ENCODE measurements at places on chromosomes 6 and 20.

GRCh38 chr20:56212091-56212490, 36.4 kb upstream of the MC3R start:
- no peak for DNase-seq

DNA sequence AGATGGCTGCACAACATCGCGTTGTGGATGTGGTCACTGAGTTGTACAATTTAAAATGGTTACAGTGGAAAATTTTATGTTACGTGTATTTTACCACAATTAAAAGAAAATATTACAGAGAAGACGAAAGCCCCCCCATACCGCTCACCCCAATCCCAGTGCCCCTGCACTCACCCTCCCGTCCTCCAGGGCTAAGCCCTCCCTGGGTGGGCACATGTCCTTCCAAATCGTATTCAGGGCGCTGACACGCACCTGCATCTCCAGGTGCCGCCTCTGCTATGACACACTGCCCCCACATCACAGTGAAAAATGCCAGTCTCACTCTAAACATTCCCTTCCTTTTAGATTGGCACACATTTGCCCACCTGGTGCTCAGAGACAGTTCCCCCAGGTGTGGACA, 49.4 kb downstream of the PSMG4 start:
- DNase-seq: no peak

GRCh38 chr20:18628330-18628920, 40.6 kb downstream of the DTD1 start:
- no peak for DNase-seq

DNA sequence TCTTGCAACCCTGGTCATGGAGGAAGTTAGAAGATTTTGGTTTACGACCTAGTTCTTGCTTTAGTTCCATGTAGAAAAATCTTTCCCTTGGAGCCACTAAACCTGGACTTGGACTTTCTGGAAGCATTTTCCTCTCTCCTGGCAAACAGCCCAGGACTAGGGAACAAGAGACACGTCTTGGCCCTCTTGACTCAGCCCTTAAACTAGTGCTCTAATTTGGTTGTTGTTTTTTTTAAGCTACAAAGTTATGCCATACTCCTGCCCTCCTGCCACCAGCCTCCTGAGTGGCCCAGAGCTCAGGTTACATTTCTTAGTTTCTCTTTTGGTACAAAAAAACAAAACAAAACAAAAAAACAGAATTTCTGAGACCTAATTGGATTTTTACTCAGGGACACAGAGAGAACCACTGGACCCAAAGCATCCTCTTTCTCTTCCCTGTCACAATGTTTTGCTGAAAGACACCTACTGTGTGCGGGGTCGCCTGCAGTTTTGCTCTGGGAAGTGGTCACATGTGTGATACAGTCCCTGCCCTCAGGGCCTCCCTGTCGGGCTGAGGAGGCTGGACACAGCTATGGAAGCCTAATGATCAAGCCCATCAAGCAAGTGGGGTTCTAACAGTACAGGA, 32.3 kb upstream of the SCUBE3 start:
- no peak for DNase-seq

GRCh38 chr20:48975955-48976354, 54.4 kb downstream of the ARFGEF2 start:
- no peak for DNase-seq

GRCh38 chr6:81814370-81815076, 62.0 kb upstream of the TENT5A start:
- peak; percentile 31 for DNase-seq

- DNase-seq: no peak
Observed at GRCh38 chr6:109291902-109292301, 90.4 kb downstream of the CD164 start.

DNA sequence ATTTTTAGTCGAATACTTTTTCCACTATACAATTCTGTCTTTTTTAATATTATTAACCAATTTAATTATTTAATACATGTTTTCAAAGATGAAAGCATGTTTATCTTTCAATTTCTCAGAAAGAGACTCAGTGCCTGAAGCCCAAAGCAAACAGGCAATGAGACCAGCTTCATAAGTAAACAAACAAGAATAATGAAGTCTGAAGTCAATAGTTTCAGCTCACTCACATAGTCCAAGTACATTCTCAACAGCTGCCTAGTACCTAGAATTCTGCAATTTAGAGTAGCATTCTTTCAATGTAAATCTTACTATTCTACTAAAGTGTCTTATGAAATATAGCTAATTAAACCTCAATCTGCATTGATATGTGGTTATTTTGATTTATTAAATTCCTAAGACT, 626.5 kb upstream of the NRSN1 start:
- DNase-seq: no peak

GRCh38 chr6:37928217-37928616, 108.7 kb downstream of the ZFAND3 start:
- no peak for DNase-seq

- no peak for DNase-seq
Observed at GRCh38 chr20:1278993-1279392, 12.9 kb downstream of the SNPH start.

DNA sequence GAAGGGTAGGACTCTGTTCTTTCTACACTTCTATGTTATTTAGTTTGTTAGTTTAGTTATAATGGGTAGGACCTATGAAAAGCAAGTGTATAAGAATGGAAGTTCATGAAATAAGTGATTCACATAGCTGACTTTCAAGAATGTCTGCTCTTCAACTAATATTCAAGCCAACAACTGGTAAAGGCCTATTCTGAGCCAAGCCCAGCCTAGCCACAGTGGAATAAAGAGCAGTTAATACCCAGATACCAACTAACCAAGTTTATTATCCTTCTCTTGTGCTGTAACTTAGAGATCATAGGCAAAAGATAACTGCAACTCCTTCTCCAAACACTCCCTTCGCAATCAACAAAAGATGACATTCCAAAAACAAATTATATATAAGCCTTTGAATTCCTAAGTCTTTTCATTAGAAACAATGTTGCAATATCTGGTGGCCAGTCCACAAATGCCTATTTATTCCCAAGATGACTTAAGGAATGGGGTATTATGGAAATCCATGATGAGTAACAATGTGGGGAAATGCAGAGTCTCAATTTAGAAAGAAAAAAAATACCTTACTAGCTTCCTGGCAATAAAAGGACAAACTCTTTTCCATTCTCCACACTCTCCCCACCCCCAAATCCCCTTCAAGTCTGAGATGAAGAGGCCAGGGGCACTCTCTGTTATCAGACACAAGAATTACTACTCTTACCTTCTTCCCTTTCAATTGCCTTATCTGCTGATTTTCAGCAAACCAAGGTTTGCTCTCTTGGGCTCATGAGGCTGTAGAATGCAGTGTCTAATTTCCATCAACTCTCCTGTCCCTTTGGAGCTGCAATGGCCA, 27.4 kb downstream of the BTBD9 start:
- no peak for DNase-seq

- no peak for DNase-seq
Observed at GRCh38 chr6:26158076-26158580, 70.9 kb downstream of the HFE start.

GRCh38 chr6:125639466-125640020, 109.9 kb upstream of the HEY2 start:
- DNase-seq: no peak

DNA sequence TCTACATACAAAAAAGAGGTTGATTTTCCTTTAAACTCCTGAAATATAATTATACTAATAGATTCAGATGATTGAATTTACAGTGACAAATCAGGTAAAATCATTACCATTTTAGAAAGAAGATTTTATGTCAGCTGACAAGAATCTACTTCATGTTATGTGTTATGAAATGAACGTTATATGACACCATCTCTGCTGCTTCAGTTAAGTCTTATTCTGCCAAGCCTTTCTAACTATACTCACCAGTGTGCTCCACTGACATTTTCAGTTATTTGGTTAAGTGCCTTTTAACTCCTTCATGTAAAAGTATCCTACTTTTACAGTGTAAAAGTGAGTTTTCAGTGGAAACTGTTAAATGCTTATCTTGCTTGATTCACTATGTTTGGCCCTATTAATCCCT, 80.4 kb downstream of the RWDD2A start:
- DNase-seq: no peak

DNA sequence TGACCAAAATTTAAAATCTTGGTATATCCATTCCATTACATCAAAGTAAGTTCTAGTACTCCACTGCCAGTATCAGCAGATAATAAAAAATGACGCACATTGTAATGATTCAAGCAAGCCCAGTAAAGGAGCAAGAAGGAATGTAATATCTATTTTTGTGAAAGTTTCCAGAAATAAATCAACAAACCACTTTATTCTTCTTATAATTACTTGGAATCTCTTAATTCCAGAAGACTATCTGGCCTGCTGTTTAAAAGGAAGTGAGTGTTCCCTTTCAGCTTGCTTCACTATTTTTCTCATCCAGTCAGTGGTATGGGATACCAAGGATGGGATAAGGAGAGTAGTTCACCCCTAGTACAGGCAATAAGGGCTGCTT, 42.2 kb upstream of the DSE start:
- DNase-seq: no peak

GRCh38 chr20:22921595-22922421, 113.3 kb upstream of the SSTR4 start:
- no peak for DNase-seq

GRCh38 chr6:63649847-63650265, 14.3 kb downstream of the PHF3 start:
- DNase-seq: no peak

DNA sequence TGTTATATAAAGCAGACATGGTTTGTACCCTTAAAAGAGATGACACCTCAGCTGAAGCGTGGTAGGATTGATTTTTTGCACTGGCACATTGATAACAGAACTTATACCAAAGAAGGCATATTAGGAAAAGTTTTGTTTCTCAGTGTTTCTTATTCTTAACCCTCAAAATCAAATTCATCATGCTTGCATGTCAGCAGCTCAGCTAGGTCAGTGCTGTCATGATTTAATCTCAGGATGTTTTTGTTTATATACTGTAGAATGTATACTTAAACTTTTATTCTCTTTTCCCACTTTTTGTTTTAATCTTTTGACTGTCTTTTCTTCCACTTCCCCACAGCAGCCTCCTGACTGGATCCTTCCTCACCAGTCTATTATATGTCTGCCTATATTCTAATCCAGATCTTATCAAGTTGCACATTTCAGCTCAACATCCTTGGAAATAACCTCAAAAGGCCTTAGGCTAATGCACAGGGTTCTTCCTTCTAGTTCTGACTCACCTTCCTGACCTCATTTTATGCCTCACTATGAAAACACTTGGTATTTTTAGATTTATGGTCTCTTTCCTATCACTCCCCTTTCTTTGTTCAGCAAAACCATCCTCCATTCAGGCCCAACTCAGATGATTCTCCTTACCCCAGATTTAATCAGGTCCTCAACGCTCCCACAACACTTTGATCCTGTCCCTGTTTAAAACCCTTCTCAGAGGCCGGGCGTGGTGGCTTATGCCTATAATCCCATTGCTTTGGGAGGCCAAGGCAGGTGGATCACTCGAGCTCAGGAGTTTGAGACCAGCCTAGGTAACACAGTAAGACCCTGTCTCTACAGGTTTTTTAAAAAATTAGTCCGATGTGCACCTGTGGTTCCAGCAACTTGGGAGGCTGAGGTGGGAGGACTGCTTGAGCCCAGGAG, 7.2 kb downstream of the HEBP2 start:
- DNase-seq: no peak

- no peak for DNase-seq
Observed at GRCh38 chr6:8707956-8708772, 272.8 kb upstream of the SLC35B3 start.

DNA sequence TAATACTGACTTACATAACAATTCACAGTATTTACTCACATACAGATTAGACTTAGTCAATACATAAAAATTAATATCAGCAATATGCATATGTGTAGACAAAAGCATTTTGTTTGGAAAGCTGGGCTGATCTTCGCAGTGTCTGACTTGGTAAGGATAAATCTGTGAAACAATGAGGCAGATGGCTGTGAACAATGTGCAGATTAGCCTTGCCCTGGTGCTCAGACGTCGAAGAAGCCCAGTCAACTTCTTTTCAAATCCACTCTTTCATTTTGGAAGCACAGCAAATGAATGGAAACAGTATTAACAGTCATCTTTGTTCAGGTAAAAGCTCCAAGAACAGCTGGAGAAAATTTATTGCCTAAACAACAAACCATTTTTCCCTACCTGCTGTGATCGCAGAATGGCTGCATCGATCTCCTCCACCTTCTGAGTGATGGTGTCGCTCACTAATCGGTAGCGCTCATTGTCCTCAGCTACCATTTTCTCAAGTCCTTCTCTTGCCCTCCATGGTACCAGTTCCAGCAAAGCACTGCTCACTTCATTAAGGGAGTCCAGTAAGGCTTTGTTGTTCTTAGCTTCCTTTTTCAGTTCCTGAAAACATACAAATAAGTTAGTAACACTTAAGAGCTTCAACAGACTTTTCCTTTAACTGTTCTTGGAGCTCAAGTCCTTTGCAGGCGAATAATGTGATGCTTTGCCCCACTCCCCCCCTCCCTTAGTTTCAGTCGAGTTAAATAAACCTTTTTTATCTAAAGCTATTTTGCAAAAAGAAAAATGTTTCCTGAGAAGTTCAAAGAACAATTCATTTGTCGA, 116.5 kb downstream of the DST start:
- DNase-seq: no peak

DNA sequence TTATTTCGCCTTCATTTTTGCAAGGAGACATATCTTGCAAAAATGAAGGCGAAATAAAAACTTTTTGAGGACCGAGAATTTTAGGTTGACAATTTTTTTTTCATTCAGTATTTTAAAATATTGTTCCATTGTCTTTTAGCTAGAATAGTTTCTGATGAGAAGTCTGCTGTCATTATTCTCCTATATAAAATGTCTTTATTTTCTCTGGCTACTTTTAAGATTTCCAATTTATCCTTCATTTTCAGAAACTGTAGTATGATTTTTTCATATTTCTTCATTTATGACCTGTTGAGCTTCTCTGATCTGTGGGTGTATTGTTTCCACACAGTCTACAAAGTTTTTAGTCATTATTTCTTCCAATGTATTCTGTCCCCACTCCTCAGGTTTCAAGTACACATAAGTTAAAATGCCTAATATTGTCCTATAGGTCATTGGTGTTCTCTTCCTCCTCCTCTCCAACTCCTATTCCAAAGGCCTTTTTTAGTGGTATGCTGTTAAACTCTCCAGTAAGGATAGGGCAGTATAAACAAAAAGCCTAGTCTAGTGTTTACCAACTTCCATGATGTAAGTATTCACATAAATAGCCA, 15.7 kb downstream of the AHI1 start:
- DNase-seq: no peak

- no peak for DNase-seq
Observed at GRCh38 chr6:20028562-20028961, 183.7 kb downstream of the MBOAT1 start.

DNA sequence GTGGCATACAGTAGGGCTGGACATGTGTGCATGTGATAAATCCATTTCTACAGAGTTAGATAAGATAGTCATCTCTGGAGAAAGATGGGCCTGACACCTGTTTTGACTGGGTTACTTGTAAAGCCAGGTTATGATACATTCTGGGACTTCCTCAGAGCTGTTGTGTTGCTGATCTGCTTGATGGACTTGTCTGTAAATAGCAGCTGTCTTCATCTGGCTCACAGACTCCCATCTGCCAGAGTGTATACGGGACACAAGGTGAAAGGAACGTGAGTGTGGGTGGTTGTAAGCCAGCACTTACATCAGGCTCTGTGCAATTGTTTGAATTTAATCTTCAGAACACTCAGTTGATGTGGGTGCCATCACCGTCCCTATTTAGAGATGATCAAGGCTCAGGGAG, 49.8 kb downstream of the ZDHHC14 start:
- no peak for DNase-seq

Data from CD4-positive, CD25-positive, alpha-beta regulatory T cell (primary cell).